ENCODE measurements at places on chromosomes 3 and 15. TPM values are rescaled to one million over a fixed set of nuclear protein-coding genes. Genes with fewer than 3 reads are reported as not detected.

The NUDT16 gene
- 9.0 TPM for total RNA-seq

The DPPA2 gene
- total RNA-seq, result not detected

The CCR1 gene
- total RNA-seq, result 0.35 TPM

The CRABP1 gene
- not detected for total RNA-seq

The C2CD4B gene
- total RNA-seq, result not detected

The LYSMD2 gene
- 21.3 TPM for total RNA-seq

GRCh38 chr15:60442763-60443162 lies 36.2 kb downstream of the ICE2 start:
- DNase-seq, result no peak

DNA sequence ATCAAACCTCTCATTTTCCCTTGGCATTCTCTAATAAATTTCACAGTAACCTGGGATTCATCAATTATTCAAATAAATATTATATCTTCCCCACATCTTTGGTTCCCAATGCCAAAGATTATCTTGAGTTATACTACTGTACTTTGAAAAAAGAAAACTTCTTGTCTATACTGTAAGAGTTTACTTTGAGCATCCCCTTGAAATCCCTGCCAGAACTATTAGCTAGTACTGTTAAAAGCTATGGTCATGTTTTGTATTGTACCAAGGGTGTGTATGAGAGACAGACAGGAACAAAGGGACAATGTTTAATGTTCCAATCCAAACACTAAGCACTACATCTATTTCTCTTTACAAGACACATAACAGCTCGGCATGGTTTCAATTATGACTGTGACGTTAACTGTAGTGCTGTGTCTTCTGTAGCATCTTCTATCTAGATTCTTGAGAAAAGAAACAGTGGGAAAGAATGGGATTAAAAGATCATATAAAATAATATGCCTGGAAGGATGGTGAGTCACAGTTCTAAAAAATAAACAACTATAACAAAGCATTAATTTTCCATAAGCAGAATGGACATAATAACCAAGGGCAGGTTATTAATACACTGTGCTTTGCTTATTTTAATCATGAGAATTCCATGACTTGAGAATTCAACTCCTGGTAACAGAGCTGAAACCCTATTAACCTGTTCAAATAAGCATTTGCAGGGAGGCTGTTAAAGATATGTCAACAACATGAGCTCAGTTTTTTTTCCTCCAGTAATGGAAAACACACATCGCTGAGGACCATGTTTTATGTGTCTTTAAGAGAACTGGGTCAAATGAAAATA lies 71.1 kb downstream of the ALDH1A2 start:
- DNase-seq, result no peak

- no peak for DNase-seq
Observed at GRCh38 chr3:126025862-126026261, 56.9 kb downstream of the ROPN1B start.

DNA sequence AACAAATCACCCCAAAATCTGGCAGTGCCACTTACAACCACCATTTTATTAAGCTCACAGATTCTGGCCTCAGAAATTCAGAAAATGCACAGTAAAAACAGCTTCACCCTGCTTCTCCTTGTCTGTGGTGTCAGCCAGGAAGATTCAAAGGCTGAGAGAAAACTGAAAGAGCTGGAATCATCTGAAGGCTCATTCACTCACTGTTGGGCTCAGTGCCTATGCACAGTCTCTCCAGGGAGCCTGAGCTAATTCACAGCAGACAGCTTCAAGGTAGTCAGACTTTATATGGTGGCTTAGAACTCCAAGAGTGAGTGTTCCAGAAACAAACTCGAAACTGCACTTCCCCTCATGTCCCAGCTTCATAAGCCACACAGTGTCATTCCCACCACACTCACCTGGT lies 16.5 kb upstream of the PLOD2 start:
- DNase-seq, result no peak

- DNase-seq, result peak; percentile 18
Observed at GRCh38 chr15:34109797-34110663, 8.1 kb downstream of the PGBD4 start.

DNA sequence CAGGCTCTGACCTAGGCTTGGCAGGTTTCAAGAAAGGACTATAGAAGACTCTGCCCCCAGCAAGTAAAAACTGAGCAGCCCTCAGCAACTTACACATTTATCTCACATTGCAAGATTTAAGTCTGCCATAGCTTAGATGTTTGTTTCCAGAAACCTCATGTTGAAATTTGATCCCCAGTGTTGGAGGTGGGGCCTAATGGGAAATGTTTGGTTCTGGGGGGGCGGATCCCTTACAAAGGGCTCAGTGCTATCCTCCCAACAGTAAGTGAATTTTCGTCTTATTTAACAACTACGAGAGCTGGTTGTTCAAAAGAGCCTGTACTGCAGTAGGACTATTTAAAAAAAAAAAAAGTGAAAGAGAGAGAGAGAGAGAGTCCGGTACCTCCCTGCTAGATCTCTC lies 125.2 kb upstream of the PROK2 start:
- DNase-seq, result no peak

DNA sequence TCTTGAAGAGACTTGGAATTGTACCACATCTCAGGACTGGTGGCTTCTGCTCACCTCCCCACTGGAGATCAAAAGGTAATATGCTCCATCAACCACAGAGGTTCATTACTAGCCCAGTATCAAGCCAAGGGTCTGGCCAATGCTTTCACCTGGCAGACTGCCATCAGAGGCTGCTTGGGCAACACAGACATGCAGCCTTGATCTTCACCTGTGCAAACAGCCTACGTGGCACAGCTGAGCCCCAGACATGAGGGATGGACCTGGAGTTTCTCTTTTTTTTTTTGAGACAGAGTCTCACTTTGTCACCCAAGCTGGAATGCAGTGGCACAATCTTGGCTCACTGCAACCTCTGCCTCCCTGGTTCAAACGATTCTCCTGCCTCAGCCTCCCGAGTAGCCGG lies 105.6 kb upstream of the HES1 start:
- DNase-seq, result no peak

GRCh38 chr3:48018841-48019240 lies 2.6 kb upstream of the MAP4 start:
- DNase-seq, result peak; percentile 31

- DNase-seq, result no peak
Observed at GRCh38 chr3:59388555-59389270, 338.9 kb upstream of the CFAP20DC start.

DNA sequence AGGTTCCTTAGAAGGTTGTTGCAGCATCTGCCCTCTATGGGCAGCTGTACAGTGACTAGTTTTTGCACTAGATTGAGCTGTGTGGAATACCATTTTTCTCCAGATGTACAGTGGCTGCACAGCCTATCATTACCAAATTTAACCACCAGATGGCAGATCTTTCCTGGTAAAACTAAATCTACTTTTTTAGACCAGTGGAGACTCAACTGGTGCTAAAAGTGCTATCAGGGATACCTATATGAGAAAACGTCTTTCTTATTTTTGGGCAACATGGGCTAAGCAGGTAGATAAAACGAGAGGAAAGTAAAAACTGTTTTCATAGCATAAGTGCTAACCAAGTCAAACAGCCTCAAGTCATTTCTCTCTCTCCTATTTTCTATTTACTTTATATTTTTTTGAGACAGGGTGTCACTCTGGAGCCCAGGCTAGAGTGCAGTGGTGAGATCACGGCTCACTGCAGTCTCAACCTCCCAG lies 21.2 kb downstream of the IGSF10 start:
- peak; percentile 82 for DNase-seq

GRCh38 chr15:68196445-68197169 lies 8.5 kb downstream of the CALML4 start:
- DNase-seq, result no peak

DNA sequence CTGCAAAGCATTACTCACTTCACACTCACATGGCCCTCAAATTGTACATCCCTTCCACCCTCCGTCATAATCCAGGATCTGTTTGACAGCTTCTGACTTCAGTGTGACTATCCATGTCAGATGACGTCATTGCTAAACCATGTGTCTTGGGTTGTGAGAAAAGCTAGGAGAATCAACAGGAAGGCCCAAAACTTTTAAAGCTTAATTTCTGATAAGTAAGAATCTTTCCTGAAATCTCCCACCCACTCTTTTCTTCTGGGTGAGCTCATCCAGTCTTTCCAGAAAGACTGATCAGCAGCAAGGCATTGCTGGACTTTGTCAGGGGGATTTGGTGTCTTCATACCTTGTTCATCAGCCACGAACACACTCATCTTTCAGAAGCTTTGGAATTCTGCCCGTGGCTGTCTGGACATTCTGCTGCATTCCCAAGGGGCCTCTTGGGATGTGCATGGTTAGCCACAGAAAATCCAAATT lies 11.5 kb upstream of the LMCD1 start:
- DNase-seq, result peak; percentile 44

DNA sequence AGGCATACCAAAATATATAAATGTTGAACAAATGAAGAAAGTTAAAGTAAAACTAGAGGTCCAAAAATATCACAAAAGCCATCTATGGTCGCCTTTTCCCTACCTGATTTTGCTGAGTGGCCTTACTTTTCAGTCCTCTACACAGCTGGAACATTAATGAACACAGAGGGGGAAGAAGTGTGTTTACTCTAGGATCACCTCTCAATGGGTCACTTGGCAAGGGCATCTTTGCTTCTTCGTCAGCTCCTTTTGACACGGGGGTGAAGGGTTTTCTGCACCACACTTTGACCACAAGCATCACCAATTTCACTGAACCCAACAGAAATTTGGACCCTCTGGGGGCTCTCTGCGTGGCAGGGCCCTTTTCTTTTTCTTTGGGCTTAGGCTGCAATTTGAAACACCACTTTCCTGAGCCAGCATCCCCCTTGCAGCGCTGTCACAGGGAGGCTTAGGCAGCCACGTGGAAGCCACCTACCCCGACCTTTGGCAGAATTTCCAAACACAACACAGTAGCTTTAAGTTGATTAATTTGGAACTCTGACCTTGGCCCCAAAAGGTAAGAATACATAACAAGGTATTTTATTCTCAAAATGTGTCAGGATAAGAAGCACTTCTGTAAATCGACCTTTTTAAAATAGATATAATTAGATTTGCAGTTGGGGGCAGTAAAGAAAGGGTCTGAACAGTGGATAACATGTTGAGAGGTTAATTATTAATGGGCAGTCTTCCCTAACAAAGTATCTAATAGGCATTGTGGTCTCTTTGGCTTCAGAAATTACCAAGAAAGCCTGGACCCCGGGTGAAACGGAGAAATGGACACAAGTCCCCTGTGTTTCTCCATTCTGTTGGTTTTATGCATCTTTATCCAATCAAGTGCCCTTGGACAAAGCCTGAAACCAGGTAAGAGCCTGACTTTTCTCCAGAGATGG lies at the start of gene LIPC:
TSS of gene LIPC (plus strand) at position 771 of the 929 bp plus-strand sequence. CDS start at position 813, 42 bp downstream.
- no peak for DNase-seq

Data from H4 (cell line).